Airway epithelial cell (primary cell): ENCODE measurements at places on chromosomes 11 and 22. TPM values are rescaled to one million over a fixed set of nuclear protein-coding genes. Genes with fewer than 3 reads are reported as not detected.

GNAZ gene
- total RNA-seq, result 0.05 and 0.07 TPM in 2 replicates

PICALM gene
- 64.0 and 86.5 TPM in 2 replicates for total RNA-seq

CD151 gene
- total RNA-seq, result 323 and 365 TPM in 2 replicates

BANF1 gene
- total RNA-seq, result 120 and 130 TPM in 2 replicates

APOL4 gene
- total RNA-seq, result 0.56 and 0.65 TPM in 2 replicates

BTG4 gene
- not detected in 2 replicates for total RNA-seq

ARVCF gene
- total RNA-seq, result 16.7 and 19.0 TPM in 2 replicates

PGM2L1 gene
- 1.4 and 2.0 TPM in 2 replicates for total RNA-seq

POTEH gene
- not detected in 2 replicates for total RNA-seq

CEP164 gene
- 17.6 and 24.0 TPM in 2 replicates for total RNA-seq

GAS2 gene
- 1.7 and 3.2 TPM in 2 replicates for total RNA-seq

LMNTD2 gene
- total RNA-seq, result 0.56 and 1.7 TPM in 2 replicates

KDM4E gene
- not detected in 2 replicates for total RNA-seq

MN1 gene
- total RNA-seq, result 16.8 and 18.3 TPM in 2 replicates

SCN3B gene
- under 0.01 TPM in 1 of 2 replicates, not detected in the other for total RNA-seq

TIMM10 gene
- total RNA-seq, result 66.0 and 89.9 TPM in 2 replicates

RIBC2 gene
- 0.42 and 0.46 TPM in 2 replicates for total RNA-seq

KRTAP5-7 gene
- total RNA-seq, result not detected in 2 replicates

TRPM5 gene
- not detected in 2 replicates for total RNA-seq

LRP5 gene
- 23.4 and 26.9 TPM in 2 replicates for total RNA-seq

MB gene
- not detected in 2 replicates for total RNA-seq

KBTBD4 gene
- total RNA-seq, result 12.2 and 19.5 TPM in 2 replicates

TSPAN4 gene
- 89.6 and 96.4 TPM in 2 replicates for total RNA-seq

PRR5L gene
- total RNA-seq, result 7.5 and 13.2 TPM in 2 replicates

PNPLA5 gene
- total RNA-seq, result not detected in 2 replicates

SAA4 gene
- total RNA-seq, result 0.42 and 0.56 TPM in 2 replicates

SFI1 gene
- total RNA-seq, result 11.7 and 18.4 TPM in 2 replicates

CBL gene
- total RNA-seq, result 7.5 and 10.3 TPM in 2 replicates

TRIM34 gene
- total RNA-seq, result 9.4 and 9.5 TPM in 2 replicates

RFPL1 gene
- total RNA-seq, result not detected in 2 replicates

PITPNM1 gene
- total RNA-seq, result 43.8 and 49.0 TPM in 2 replicates

CDC45 gene
- total RNA-seq, result 20.4 and 28.6 TPM in 2 replicates

IRAG1 gene
- total RNA-seq, result 0.09 and 0.49 TPM in 2 replicates

CSF2RB gene
- total RNA-seq, result 0.42 TPM in 1 of 2 replicates, not detected in the other

JAML gene
- not detected in 2 replicates for total RNA-seq

PHLDA2 gene
- total RNA-seq, result 126 TPM in 2 replicates

LRRN4CL gene
- total RNA-seq, result 0.09 and 0.28 TPM in 2 replicates

TMEM25 gene
- total RNA-seq, result 32.8 and 40.8 TPM in 2 replicates

RASL10A gene
- total RNA-seq, result not detected in 2 replicates

ZDHHC5 gene
- total RNA-seq, result 35.3 and 50.7 TPM in 2 replicates

NDUFV1 gene
- total RNA-seq, result 254 and 281 TPM in 2 replicates

BAIAP2L2 gene
- total RNA-seq, result 0.35 and 0.51 TPM in 2 replicates
